ENCODE measurements at places on chromosomes 5 and 9. TPM values are rescaled to one million over a fixed set of nuclear protein-coding genes. Genes with fewer than 3 reads are reported as not detected.

DNA sequence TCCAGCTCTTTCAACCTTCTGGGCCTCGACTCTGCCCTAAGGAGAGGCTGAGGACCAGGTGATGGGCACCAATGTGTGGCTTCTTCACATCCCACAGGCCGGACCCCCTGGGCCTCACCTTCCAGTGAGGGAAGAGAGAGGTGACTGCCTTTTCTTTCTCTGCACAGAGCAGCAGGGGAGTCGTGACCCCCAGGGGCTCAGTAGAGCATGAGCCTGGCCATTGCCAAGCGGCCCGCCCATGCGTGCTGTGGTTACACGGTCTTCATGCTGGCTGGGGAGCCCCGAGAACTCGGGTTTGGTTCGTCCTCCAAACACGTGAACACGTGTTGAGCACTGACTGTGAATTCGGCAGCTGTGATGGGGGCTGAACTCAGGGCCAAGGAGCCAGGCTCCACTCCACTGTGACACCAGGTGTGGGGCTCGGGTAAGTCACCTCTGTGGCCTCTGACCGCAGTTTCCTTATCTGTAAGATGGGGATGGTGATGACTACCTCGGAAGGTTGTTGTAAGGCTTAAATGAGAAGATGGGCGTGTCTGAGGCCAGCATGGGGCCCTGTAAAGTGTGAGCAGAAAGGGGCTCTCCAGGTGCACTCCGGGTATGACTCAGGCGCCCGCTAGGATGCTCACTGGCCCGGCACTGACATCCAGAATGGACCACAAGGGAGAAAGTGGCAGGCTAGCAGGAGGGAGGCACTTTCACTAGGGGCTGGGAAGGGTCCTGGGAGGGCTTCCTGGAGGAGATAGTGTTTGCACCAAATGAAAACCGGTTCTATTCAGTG, 13.4 kb upstream of the GRHPR start:
- DNase-seq, result no peak

FOXD4L6 gene
- not detected for polyA plus RNA-seq

TBC1D9B gene
- polyA plus RNA-seq, result 31.1 TPM

GRCh38 chr5:14915291-14915952, 43.8 kb upstream of the ANKH start:
- DNase-seq, result no peak

GRCh38 chr9:126378761-126379160, 52.1 kb downstream of the MVB12B start:
- no peak for DNase-seq

GRCh38 chr9:82024908-82025307, 36.3 kb downstream of the SPATA31D1 start:
- no peak for DNase-seq

SLC45A2 gene
- not detected for polyA plus RNA-seq

PIP5KL1 gene
- polyA plus RNA-seq, result 0.15 TPM

DNA sequence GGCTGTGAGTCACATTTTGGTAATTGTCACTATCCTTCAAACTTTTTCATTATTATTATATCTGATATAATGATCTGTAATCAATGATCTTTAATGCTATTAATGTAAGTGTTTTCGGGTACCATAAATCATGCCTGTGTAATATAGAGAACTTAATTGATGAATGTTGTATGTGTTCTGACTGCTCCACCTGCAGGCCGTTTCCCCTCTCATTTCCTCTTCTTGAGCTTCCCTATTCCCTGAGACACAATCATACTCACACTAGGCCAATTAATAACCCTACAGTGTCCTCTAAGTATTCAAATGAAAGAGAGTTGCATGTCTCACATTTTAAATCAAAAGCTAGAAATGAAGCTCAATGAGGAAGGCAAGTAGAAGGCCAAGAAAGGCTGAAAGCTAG, 420.9 kb upstream of the SGCD start:
- DNase-seq, result no peak

- DNase-seq, result no peak
Measured at GRCh38 chr5:65774346-65774745, 52.3 kb downstream of the NLN start.

IL9 gene
- not detected for polyA plus RNA-seq

DNA sequence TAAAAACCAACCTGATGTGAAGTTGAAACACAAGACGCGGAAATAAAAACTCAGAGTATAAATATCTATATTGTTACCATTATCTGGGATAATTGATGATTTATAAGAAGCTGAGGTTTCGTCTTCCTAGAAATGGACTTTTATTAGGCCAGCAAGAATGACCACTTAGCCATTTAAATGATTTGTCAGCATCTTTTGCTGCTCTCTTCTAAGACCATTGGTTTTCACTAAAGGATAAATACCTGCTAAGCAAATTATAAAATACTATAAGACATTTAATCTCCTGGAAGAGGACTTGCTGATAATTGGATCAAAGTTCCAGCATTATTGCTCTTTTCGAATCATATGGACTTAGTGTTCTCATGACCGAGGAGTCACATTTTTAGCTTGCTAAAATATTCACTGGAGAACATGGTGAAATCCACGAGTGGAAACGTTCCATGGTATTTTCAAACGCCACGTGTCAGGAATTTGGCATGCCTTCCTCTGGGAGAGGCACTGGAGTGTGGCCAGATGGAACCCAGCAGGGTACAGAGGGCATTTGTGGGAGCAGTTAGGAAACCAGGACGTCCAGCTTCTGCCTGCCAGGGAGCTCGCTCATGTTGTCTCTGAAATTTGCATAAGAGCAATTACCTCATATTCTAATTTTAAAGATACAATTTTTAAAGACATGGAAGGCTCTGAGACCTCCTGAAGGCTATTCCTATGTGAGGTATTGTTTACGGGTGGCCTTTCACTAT, 43.1 kb downstream of the TNFAIP8 start:
- peak; percentile 48 for DNase-seq

- DNase-seq, result no peak
Measured at GRCh38 chr5:128844354-128844923, 120.8 kb upstream of the SLC27A6 start.

GRCh38 chr9:124041817-124042116, 30.2 kb downstream of the LHX2 start:
- DNase-seq, result no peak

- no peak for DNase-seq
Measured at GRCh38 chr5:124648902-124649467, 97.5 kb downstream of the ZNF608 start.

- no peak for DNase-seq
Measured at GRCh38 chr5:7925961-7926695, 57.2 kb downstream of the MTRR start.

GRCh38 chr5:60101573-60101972, 208.0 kb upstream of the PDE4D start:
- DNase-seq, result no peak

OMD gene
- 2.6 TPM for polyA plus RNA-seq

DNA sequence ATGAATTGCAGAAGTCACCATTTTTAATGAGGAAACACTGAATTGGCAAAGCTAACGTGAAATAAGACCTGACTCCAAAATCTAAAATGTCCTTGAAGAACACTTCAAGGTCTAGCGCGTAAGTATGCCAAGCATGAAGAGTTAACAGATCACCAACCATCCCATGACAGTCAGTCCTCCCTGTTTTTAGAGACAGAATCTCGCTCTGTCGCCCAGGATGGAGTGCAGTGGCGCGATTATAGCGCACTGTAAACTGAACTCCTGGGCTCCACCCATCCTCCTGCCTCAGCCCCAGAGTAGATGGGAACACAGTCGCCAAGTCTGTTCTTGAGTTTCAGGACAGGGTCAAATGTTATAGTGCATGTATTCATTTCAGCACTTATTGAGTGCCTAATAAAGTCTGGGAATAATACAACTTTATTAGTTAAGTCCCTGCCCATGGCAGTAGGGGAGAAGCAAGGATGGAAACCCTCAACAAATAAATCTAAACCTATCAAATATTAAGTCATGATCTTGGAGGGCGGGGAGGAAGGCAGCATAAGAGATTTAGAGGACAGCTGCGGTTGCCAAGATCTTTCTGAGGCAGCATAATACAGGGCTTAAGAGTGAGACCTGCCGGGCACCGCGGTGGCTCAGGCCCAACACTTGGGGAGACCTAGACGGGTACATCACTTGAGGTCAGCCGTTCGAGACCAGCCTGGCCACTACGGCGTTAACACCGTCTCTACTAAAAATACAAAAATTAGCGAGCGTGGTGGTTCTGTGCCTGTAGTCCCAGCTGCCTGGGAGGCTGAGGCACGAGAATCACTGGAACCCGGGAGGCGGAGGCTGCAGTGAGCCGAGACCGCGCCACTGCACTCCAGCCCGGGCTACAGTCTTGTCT, 1.1 kb downstream of the ATPSCKMT start:
- no peak for DNase-seq

PIGO gene
- polyA plus RNA-seq, result 12.0 TPM

DNA sequence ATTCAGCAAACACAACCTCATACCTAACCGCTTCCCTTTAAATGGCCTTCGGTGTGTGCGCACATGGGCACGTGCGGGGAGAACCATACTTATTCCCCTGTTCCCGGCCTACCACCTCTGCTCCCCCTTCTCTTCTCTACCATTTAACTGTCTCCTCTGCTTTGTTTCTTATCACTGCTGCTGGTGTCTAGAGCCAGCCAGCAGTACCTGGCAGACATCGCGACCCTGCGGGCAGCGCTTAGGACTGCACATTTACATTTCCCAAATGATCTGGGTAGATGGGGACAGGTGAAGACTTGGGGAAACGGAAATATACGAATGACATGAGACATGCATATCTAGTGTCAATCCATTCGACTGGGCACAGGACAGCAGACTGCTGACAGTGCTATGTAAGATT, 56.6 kb downstream of the PSMB7 start:
- no peak for DNase-seq

GRCh38 chr9:127557998-127558546, 54.0 kb upstream of the STXBP1 start:
- peak; percentile 24 for DNase-seq

GRCh38 chr5:157562111-157562581, 13.4 kb downstream of the ADAM19 start:
- DNase-seq, result peak; percentile 86

FOXI1 gene
- polyA plus RNA-seq, result not detected

LCN2 gene
- polyA plus RNA-seq, result 1.1 TPM

GRCh38 chr5:6868171-6868570, 154.9 kb downstream of the TENT4A start:
- DNase-seq, result no peak

DNA sequence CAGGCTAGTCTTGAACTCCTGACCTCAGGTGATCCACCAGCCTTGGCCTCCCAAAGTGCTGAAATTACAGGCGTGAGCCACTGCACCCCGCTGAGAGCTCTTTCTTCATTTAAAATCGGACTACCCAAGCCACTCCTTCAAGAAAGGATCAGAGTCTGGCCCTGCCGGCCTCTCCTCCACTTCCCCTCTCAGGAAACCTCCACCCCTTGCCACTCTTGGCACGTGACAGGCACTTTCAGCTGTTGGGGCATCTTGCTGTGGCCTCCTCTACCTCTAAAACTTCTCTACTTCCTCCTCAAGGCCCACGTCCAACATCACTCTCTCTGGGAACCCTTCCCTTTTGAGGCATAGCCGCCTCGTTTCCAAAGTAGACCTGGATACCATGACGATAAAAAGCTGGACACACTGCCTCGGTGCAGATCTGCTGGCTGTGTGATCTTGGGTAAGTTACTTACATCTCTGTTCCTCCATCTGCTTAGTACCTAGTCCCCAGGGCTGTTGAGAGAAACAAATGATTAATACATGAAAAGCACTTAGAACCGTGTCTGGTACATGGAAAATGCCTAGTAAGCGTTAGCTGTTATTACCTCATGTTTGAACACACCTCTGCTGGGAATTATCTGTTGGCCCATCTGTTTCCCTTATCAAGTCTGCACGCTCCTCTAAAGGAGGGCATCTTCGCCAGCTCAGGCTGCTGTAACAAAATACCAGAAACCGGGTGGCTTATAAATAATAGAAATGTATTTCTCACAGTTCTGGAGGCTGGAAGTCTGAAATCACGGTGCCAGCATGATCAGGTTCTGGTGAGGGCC, 55.3 kb downstream of the SMIM23 start:
- no peak for DNase-seq

DNA sequence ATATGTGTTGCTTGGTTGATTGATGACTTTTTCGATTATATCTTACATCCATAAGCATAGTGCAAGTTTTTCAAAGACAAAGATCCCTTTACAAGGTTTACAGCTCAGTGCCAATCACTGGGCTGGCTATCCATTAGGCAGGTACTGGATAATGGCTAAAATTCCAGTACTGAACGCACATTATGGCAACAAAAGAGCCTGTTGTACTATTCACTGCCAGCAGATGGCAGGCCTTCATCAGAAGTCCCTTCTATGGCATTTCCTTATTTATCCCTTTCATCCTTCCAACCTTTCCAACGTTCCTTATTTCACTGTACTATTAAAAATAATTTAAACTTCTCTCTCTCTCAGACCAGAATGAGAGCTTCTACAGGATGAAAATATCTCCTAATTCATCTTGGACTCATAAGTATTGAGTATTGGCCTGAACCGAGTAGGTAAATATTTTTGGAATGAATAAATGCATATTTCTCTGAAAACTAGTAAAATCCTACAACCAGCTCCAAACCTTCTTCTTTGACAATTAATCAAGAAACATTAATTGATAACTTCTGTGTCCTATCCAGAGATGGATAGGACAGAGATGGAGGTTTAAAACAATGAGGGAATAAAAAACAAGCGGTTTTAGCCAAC, 6.7 kb upstream of the WNT8A start:
- DNase-seq, result peak; percentile 45

- DNase-seq, result no peak
Measured at GRCh38 chr5:147036691-147037245, 158.2 kb upstream of the PPP2R2B start.

- DNase-seq, result no peak
Measured at GRCh38 chr9:133558191-133559126, 24.0 kb downstream of the ADAMTSL2 start.

DNA sequence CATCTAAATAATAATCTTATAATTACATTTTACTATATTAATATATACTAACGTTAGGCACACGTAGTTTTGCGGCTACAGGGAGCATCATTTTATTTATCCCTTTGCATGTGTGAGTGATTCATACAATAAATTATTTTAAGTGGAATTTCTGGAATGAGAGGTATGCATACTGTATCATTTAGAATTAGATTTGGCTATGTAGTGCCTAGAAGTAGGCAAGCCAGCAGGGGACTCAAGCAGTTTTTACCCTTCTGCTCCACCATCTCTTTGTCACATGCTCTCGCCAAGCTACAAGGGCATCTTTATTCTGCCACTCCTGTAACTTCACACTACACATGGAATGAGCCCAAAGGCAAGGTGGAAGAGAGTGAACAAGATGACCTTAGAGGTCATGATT, 60.8 kb downstream of the MEGF10 start:
- no peak for DNase-seq
